ENCODE measurements at places on chromosomes 13 and 19. TPM values are rescaled to one million over a fixed set of nuclear protein-coding genes. Genes with fewer than 3 reads are reported as not detected.

- DNase-seq: no peak
These were observed 364.6 kb upstream of the SPRY2 start for GRCh38 chr13:80705371-80706163.

- DNase-seq: no peak
These were observed 24.6 kb downstream of the NOSIP start for GRCh38 chr19:49555600-49556411.

- peak; percentile 37 for DNase-seq
These were observed 33.6 kb upstream of the EPHX3 start for GRCh38 chr19:15265850-15266248.

GRCh38 chr13:99821741-99822140, 149.8 kb downstream of the ZIC5 start:
- DNase-seq: no peak

DNA sequence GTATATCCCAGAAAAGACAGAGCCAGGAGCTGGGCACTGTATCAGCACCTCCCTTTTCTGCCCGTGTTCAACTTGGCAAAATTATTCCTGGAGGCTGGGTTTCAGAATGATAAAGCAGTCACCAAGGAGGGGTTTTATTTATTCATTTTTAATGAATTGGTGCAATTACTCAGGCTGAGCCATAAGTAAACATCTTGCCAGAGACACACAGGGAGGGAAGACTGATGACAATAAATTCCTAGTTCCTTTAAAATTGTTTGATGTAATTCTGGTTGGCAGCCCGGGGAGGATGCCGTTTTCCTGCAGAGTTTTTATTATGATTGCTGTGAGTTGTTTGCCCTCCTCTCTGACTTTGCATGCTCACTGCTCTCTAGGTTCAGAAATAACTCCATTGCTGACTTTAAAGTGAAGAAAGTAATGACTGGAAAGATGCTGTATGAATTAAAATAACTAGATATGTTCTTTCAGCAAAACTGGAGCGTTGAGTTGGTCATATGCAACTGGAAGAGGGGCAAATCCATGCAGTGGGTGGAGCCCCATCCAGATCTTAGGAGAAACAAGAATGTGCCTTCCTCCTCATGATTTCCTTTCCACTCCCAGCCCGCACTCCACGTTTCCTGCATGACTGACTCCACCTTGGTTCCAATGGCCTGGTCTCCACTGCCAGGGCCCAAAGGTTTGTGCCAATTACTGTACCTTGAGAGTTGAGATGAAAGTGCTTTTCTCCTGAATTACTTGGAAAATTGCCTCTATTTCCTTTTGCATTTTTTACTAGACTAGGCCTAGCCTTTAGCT, 182.1 kb downstream of the RFC3 start:
- no peak for DNase-seq

- DNase-seq: peak; percentile 73
These were observed 1.4 kb upstream of the RAVER1 start for GRCh38 chr19:10334588-10335351.

GRCh38 chr19:53172889-53173288, 14.0 kb upstream of the ZNF347 start:
- DNase-seq: no peak

DNA sequence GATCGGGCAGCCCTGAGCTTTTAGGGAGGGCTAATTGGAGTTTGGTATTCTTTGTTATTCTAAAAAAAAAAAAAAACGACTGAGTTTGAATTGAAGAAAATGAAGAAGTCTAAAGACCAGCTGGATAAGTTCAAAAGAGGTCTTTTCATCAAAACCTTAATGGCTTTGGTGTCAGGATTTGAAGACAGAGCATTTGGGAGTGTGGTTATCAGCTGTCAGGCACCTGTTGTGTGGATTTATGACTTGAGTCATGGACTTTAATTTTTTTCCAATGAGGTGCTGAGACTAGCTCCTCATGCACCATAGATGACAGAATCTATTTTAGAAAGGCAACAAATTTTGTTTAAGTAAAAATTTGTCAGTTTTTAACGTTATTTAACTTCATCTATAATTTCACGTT, 72.5 kb downstream of the FREM2 start:
- no peak for DNase-seq

DNA sequence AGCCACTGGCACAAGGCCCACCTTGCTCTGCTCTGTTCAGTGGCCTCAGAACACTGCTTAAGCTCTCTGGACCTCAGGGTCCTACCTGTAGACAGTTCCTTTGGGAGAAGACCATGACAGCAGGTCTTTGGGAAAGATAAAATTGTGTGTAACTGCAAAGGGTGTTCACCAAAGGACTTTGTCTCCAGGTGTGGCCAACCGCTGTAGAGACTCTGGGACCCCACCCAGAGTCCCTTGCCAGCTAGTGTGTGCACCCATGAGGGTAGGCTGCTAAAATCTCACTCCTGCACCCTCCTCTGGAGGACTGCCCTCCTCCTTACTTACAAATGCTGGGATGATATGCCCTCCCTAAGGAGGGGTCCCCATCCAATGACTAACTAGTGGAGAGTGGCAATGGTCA, 211.2 kb downstream of the TSHZ3 start:
- DNase-seq: no peak

ZNF497 gene
- 2.1 TPM for total RNA-seq

- DNase-seq: no peak
These were observed 1.2 kb upstream of the NUP62 start for GRCh38 chr19:49930483-49931011.

DNA sequence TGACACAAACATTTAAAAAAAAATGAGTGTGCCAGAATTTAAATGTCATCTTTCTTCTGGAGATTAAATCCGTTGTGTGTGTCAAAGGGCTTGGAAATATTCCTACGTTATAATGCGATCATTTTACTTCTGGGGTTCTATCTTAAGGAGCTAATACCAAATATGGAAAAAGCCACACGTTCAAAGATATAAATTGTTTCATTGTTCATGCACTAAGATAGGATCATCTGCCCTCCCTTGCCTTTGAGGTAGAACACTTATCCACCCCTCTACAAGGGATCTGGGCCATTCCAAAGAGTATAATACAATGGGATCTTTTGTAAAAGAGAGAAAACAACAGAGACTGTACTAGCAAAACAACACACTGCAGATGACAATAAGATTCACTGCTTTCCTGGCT, 64.9 kb downstream of the ANKRD10 start:
- DNase-seq: no peak

ZNF350 gene
- total RNA-seq: 19.7 TPM

- no peak for DNase-seq
These were observed 19.9 kb downstream of the MEGF8 start for GRCh38 chr19:42345191-42345812.

GRCh38 chr19:48442116-48443035, 3.4 kb upstream of the GRWD1 start:
- no peak for DNase-seq

DNA sequence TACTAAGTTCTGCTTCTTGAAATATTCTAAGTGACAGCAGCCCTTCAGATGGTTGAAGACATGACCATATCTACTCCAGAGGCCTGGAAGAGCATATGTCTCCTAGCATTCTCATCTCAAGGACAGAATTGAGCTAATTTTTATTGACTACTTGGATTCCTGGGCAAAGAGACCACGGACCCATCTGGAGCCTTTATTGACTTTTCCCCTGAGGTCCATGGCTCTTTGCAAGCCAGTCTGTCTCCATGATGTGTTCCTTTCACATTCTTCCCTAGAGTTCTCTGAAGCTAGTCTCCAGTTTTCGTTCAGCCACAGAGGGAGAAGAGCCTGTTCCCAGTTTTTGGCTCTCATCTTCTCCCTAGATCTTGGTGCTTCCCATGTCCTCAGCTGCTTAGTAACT, 202.7 kb downstream of the PCCA start:
- no peak for DNase-seq

THSD1 gene
- 15.1 TPM for total RNA-seq

- no peak for DNase-seq
These were observed 1.1 kb downstream of the SYDE1 start for GRCh38 chr19:15108145-15108844.

- DNase-seq: no peak
These were observed 3.0 kb downstream of the LATS2 start for GRCh38 chr13:21058361-21058760.

DNA sequence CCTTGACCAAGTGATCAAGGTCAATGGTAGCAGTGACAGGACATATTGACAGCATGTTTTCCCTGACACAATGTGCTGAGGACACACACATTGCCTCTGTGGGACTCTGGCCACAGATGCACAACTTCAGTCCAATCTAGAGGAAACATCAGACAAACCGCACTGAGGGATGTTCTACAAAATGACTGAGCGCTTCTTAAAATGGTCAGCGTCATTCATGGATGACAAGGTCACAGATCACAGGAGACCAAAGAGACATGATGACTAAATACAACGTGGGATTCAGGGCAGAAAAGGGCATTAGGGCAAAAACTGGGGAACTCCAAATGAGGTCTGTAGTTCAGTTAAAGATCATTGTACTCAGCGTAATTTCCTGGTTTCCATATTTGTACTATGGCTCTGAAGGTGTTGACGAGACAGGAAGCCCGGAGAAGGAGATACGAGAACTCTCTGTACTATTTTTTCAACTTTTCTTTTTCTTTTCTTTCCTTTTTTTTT, 20.6 kb downstream of the PBX4 start:
- DNase-seq: no peak

C13orf46 gene
- 0.85 TPM for total RNA-seq

GRCh38 chr13:112227031-112227430, 149.1 kb upstream of the SPACA7 start:
- DNase-seq: no peak

DNA sequence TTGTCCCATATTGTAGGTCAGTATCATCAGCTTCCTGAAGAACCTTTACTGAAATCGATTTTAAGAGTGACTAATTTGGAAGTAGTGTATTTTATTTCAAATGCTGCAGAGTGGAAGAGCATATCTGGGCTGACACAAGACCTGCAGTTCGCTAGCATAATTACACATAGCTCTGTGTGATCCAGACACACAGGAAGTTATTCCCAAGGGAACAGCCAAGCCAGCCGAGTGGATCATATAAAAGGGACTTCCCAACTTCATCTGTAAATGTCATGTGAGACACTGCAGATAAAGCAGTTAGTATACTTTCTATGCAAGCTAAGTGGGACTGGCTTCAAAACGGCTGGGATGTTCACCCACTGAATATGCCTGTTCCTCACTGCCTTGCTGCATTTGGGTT, 760.4 kb downstream of the SLITRK1 start:
- DNase-seq: no peak

ZNF556 gene
- 1.3 TPM for total RNA-seq

SMIM24 gene
- not detected for total RNA-seq

ZNF333 gene
- total RNA-seq: 32.5 TPM

ZNF813 gene
- 11.7 TPM for total RNA-seq

DNA sequence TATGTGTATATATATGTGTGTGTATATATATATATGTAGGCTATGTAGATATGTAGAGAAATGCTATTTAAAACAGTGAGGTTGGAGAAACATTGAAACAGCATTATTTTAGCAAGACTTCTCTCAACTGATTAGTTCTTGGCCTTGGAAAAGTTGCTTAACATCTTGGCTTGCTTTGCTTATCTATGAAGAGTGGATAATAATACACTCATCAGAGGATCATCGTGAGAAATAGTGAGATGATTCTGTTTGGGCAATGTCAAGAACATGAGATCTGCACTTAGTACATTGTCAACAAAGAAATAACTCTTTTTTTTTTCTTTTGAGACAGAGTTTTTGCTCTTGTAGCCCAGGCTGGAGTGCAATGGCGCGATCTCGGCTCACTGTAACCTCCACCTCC, 128.3 kb downstream of the KLF5 start:
- DNase-seq: no peak

DNA sequence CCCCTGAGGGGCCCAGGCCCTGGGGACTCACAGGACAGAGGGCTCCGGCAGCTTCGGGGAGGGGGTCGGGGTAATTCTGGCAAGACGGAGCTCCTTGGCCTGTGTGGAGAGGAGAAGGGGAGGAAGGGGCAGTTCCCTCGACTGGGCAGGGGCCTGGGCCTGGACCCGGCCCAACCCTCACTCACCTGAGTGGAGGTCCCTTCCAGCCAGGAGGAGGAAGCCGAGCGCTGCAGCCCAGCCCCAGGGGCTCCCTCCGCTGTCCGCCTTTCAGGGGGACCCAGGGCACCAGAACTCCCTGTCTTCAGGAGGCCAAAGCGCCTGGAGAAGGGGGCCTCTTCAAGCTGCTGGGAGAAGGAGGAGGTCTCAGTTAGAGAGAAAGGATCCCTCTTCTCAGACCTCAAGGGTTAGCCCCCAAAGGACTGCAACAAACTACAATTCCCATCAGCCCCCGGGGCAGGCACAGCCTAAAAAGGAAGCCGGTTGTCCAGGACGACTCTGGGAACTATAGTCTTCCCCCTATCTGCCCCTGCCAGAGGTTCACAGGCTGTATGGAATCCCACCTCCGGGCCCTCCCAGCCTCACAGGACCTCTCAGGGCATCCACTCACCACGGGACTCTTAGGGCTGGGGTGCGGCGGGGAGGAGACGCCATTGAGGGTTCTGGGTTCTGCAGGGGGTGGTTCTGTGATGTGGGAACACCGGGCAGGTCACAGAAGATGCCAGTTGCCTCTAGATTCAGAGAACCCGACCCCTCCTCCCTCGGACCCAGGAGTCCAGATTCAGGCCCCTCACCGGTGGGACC, 19.8 kb downstream of the EPS8L1 start:
- no peak for DNase-seq

DNA sequence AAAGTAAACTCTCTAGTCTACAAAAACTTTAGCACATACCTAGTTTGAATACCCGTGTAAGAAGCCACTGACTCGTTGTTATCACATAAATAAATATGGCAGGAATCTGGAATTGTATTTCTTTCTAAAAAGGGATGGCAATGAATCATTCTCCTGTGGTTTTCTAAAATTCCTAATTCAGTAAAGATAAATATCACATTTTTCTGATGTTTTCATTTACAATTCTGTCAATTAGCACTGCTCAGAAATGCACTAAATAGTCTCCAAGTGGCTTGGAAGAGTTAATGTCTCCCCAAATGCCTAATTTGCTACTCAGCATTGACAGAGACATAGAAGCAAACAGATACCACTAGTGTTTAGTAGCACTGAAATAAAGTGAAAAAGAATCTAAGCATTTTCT, 547.7 kb upstream of the SLITRK1 start:
- no peak for DNase-seq

DNA sequence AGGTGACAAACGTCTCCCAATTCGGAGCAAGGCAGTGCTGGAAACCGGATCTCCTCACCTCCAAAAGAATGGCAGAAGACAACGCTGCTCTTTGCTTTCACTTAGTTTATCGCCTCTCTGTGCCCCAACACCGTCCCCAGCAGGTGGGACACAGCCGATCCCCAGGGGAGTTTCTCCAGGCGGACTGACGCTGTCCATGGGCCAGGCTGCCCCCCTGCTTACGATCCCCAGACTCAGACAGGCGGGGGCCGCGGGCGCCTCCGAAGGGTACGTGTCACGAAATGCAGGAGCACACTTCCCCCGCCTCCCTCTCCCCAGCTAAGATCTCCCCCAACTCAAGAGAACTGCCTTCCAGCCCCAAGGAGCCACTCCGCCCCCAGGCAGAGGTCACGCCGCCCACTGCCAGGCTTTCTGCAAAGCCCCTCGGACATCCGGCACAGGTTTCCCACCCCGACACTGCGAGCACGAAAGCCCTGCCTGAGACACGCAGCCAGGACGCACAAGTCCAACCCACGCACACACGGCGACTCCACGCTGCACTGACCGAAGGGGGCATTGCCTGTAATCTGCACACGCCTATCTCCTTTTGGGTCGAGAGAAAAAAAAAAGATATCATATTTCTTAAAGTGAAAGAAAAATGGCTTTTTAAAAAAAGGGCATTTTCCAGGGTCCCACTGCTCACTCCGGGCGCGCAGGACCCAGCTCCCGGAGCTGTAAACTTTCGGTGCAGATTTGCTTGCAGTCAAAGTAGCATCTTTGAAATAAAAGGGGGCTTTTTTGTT, 2.0 kb downstream of the SPRY2 start:
- DNase-seq: peak; percentile 70

Data from urinary bladder (tissue), 4 donors.